ENCODE measurements at places on chromosomes 12 and 14. TPM values are rescaled to one million over a fixed set of nuclear protein-coding genes. Genes with fewer than 3 reads are reported as not detected.

The FIGNL2 gene
- 2.6 TPM for polyA plus RNA-seq

The TAS2R43 gene
- 1.0 TPM for polyA plus RNA-seq

The KRT78 gene
- not detected for polyA plus RNA-seq

- DNase-seq, result no peak
These were observed 728.7 kb upstream of the TMEM132C start for GRCh38 chr12:127538316-127538715.

- DNase-seq, result no peak
These were observed 18.6 kb downstream of the APOBEC1 start for GRCh38 chr12:7647071-7647470.

DNA sequence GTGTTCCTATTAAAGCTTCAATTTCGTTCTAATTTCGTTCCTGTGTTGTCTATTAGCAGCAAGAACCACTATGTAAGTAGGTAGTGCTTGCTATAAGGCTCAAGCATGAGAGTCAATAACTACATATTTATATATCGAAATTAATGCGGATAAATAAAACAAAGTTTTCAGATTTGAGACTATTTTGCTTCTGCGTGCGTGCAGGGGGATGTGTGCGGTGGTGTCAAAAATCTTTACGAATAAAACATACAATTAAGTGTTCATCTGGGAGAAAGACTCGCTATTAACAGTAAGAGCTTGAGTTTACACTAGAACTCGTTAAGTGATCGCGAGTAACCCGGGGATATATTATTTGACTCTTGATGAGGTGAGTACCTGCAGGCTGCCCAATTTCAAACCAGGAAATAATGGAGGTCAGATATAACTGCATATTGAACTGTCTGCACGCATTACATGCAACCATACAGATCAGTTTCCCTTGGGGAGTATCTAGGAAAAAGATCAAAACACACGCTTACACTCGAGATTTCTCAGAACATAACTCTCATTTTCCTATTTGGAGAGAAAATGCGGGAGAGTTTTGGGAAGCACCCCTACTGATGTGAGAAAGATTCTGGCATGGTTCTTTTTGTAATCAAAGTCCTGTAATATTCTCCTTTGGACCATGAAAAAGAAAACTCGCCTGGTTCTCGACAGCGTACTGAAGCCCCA is 813 bp downstream of the TWF1 start:
- peak; percentile 21 for DNase-seq

DNA sequence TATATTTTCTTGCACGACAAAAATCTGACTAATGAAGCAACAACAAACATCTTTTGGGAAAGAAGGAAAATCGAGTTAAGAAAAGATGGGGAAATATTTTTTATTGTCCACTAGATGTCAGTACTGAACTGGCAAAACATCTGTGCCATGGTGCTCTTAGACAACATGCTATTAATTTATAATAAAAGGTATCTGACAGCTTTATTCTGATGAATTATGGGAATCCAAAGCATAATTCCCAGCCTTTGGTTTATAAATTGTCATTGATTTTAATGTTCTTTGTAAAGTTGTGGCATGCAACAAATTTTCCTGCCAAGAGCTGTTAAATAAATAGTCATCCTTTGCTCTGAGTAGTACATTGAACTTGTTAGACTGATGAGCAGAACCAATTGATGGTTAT is 231.2 kb downstream of the ETNK1 start:
- DNase-seq, result peak; percentile 21

- DNase-seq, result no peak
These were observed 91.8 kb upstream of the EEA1 start for GRCh38 chr12:93020631-93021597.

DNA sequence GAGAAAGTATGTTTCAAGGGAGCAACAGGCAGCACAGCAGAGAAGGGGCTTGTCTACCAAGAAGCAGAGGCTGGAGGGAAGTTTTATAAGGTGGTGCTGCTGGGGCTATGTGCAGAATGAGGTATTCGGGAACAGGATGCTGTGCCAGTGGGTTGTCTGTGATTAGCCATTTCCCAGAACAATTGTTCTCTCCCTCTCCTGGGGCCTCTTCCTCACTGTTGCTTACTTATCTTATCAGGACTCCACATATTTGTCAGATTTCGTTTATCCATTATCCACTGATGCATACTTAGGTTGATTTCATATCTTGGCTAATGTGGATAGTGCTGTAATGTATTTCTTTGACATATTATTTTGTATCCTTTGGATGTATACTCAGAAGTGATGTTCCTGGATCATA is 195.1 kb upstream of the RTL1 start:
- no peak for DNase-seq

- no peak for DNase-seq
These were observed 69.6 kb downstream of the MGST1 start for GRCh38 chr12:16417058-16417457.

Measured in right lung (tissue), 10 donors.